ENCODE measurements at places on chromosomes 7 and 10.

DNA sequence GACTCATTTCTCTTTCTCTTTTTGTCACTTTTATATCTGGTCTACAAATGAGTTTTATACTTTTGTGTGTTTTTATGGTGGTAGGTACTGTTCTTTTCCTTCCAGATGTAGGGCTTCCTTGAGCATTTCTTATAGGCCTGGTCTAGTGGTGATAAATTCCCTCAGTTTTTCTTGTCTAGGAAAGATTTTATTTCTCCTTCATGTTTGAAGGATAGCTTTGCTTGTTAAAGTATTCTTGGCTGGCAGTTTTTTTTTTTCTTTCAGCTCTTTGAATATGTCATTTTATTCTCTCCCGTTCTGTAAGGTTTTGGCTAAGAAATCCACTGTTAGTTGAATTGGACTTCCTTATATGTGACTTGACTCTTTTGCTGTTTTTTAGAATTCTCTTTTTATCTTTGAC is 292.7 kb downstream of the RPS24 start:
- DNase-seq = no peak
- H3K27ac ChIP-seq = no peak overlapping the region
- H3K36me3 ChIP-seq = no peaks in the 10 kb centered on the region

- H3K27me3 ChIP-seq = peaks cover 4% of the 10 kb centered on the region
- no peak overlapping the region for H3K27ac ChIP-seq
- DNase-seq = no peak
- no peak overlapping the region for H3K4me3 ChIP-seq
- no peaks in the 10 kb centered on the region for H3K4me1 ChIP-seq
- H3K36me3 ChIP-seq = no peaks in the 10 kb centered on the region
Measured at GRCh38 chr10:3020881-3021280, 46.5 kb upstream of the PFKP start.

DNA sequence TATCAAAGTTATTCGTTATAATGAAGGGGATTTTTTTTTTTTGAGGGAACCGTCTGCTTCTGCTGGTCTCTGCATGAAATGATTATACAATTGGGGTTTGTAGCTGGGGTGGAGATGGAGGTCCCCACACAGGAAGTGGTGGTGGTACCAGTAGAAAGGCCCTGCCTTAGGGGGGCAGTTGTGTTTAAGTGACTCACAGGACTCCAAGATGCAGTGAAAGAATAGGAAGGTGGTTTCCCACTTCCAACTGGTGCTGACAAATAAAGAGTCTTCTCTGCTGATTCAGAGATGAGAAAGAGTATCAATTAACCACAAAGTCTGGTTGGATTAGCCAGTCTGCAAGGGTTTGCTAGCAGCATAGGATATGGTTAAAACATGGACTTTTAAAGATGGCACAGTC is 376.0 kb downstream of the SORCS3 start:
- H3K27me3 ChIP-seq = no peaks in the 10 kb centered on the region
- H3K4me1 ChIP-seq = no peaks in the 10 kb centered on the region
- H3K4me3 ChIP-seq = no peak overlapping the region
- DNase-seq = no peak

DNA sequence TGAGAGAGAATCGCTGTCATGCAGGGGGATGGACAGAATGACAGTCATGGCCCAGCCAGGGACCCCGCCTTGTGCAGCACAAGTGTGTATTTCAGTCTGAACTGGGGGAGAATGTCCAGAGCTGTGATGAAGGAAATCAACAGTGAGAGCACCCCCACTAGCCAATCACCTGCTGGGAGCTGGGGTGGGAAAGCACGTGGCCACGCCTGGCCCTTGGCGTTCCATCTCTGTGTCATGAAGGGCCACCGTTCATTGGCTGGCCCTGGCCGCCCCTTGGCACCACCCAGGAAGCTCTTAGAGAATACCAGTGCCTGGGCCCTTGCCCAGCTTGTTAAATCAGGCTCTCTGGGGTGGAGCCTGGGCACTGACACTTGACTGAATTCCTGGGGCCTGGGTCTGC is 22.8 kb downstream of the GRID1 start:
- no peaks in the 10 kb centered on the region for H3K4me1 ChIP-seq
- no peaks in the 10 kb centered on the region for H3K36me3 ChIP-seq
- H3K27ac ChIP-seq = no peak overlapping the region
- no peaks in the 10 kb centered on the region for H3K27me3 ChIP-seq
- no peak overlapping the region for H3K4me3 ChIP-seq
- no peak for DNase-seq

GRCh38 chr7:29980151-29980550 is 9.4 kb downstream of the SCRN1 start:
- H3K4me1 ChIP-seq = no peaks in the 10 kb centered on the region
- DNase-seq = no peak
- peaks cover 3% of the 10 kb centered on the region for H3K36me3 ChIP-seq
- H3K27ac ChIP-seq = no peak overlapping the region
- H3K27me3 ChIP-seq = no peaks in the 10 kb centered on the region
- H3K4me3 ChIP-seq = no peak overlapping the region

Data from B cell (primary cell).